Left kidney (tissue), 8 donors: ENCODE measurements at places on chromosomes 13 and 19. TPM values are rescaled to one million over a fixed set of nuclear protein-coding genes. Genes with fewer than 3 reads are reported as not detected.
A peak's percentile ranks its signal among the peaks of the same experiment; 100 is the strongest.

- no peak for DNase-seq
These were observed 24.6 kb upstream of the ZNF846 start for GRCh38 chr19:9793071-9793591.

The GAPDHS gene
- polyA plus RNA-seq = not detected

DNA sequence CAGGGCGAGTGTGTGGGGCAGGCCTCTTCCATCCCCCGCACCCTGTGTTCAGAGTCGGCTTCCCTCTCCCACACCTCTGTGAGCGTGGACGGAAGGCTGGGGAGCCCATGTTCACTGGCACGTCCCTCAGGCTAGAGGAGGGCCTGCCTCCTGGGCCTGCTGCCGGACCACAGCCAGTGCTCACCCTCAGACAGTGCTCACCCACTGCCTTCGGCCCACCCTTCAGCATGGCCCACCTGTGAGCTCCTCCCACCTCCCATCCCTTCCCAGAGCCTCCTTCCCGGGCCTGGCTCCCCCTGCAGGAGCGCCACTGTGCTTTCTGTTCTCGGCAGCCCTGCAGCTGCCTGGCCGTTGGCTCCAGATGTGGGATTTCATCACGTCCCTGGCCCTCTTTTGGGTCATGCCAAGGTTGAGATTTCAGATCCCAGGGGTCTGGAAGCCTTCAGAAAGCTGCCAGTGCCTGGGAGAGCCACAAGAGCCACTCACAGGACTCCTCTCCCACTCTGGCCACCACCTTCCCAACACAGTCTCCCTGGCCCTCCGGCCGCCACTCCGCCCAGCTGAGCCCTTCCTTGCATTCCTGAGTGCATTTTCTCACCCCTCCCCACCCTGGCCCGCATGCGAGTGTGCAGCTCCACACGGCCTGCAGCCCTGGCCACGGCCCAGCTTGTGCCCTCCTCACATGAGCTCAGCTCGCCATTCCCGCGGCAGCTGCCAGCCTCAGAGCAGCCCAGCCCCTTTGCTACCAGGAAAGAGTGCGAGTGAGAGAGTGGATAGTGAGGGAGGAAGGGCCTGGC is 25.3 kb downstream of the CAPN12 start:
- no peak for DNase-seq

The DIRAS1 gene
- polyA plus RNA-seq = 3.6 TPM

GRCh38 chr19:14434543-14435319 is 1.6 kb downstream of the PKN1 start:
- no peak for DNase-seq

The ZNF724 gene
- polyA plus RNA-seq = 8.4 TPM

DNA sequence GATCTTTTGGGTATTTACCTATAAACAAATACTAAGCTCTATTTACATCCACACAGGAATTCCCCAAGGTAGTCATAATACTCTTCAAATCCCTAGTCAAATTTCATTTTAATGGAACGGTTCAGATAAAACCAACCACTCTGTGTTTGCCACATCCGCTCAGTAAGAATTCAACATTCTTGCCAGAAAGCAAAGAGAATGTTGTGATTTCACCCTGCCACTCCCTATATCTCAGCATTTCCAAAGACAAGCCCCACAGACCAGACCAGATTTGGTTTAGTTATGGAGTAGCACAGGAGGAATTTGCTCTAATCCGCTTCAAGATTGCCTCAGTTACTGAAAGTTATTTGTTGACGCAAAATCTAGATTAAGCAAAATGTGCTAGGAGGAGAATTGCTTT is 105.6 kb upstream of the SERP2 start:
- no peak for DNase-seq

- no peak for DNase-seq
These were observed 12.9 kb downstream of the GPR12 start for GRCh38 chr13:26747706-26748105.

The GIPC3 gene
- polyA plus RNA-seq = 1.9 TPM

The CGB3 gene
- not detected for polyA plus RNA-seq

The FFAR3 gene
- polyA plus RNA-seq = 0.15 TPM

The PSG6 gene
- polyA plus RNA-seq = not detected

The TMEM190 gene
- polyA plus RNA-seq = 0.48 TPM

The CASP14 gene
- polyA plus RNA-seq = 0.05 TPM

DNA sequence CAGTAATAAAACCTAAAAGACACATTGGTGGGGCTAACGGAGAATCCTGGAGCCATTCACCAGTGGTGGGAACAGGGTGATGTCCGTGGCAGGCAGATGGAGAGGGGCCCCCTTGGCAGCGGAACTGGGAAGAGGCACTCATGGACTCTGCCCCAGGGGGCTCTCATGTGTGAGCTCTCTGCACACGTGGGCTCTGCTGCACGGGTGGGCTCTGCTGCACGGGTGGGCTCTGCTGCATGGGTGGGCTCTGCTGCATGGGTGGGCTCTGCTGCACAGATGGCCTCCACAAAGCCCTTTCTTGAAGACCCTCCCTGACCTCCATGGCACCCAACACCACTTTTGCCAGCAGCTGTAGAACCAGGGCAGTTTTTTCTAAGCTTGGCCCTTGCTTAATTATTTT is 52.3 kb downstream of the PARP4 start:
- DNase-seq = no peak

The LYPD5 gene
- polyA plus RNA-seq = 0.33 TPM

DNA sequence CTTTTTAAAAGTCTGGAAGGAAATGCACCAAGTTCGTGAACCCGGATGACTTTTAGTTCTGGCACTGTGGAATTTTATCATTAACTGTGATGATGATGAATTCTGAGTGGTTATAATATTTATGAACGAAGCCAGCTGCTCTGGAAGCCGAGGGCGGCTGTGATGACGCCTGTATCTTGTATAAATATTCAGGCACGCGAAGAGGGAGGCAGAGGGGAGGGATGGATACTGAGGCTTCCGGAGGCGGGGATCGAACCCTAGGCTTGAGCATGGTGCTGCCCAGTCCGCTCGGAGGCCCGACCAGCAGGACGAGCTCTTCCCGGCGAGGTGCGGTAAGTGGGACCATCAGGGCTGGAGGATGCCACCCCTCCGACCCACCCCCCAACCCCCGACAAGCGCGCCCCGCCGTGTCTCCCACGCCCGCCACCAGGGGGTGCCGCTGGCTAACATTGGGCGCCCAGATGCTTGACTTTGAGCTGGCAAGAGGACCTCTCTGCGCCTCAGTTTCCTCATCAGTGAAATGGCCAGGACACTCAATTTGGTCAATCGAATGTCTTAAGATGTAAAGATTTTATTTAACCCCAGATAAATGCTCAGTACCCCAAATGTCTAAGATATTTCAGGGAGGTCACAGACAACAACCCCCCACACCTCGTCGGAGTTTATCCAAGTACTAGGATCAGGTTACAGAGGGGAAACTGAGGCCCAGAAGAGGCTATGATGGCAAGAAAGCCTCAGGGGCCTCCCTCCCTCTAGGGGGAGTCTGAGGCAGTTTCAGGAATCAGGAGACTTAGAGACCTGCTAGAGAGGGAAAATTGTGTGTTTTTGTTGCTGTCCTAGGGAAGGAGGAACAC is 4.5 kb upstream of the RAB3A start:
- no peak for DNase-seq

DNA sequence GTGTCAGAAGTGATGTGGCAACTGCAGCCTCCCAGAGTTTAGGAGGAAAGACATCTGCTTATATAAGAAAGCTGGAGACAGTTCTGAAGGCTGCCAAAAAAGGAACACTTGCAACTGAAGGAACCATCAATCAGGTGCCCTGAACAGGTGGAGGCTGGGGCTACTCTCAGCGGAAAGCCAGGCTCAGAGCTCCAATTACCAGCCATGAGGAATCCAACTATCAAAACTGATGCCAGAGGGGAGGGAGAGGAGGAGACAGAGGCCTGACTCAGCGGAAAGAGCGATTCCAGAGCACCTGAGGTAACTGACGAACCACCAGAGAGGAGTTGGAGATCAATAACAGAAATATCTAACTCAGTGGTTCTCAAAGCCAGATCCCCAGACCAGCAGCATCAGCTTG is 24.3 kb downstream of the LEUTX start:
- DNase-seq = peak; percentile 35

- DNase-seq = no peak
These were observed 5.2 kb downstream of the UBXN6 start for GRCh38 chr19:4452230-4452990.

The MAST3 gene
- polyA plus RNA-seq = 6.3 TPM

The FPR2 gene
- polyA plus RNA-seq = 0.15 TPM

DNA sequence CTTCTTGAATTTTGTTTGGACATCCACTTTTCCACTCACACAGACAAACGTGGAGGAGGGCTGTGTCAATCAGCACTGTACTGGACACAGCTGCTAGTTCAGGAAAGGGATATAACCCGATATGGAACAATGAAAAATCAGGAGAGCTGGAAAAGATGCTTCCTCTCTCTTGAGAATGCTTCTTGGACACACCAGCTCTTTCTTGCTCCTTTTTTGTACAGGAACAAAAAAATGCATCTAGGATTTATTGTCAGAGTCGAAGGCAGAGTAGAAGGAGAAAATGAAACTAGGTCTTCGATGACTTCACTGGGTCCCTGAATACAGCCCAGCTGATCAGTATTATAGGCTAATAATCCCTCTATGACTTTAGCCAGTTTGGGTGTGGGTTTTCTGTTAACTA is 62.2 kb downstream of the PEG3 start:
- DNase-seq = no peak

The PEG3 gene
- 122 TPM for polyA plus RNA-seq

The GZMM gene
- polyA plus RNA-seq = 0.15 TPM

GRCh38 chr13:31267126-31267784 is 67.5 kb downstream of the B3GLCT start:
- DNase-seq = no peak

The ZNF737 gene
- polyA plus RNA-seq = 43.1 TPM

DNA sequence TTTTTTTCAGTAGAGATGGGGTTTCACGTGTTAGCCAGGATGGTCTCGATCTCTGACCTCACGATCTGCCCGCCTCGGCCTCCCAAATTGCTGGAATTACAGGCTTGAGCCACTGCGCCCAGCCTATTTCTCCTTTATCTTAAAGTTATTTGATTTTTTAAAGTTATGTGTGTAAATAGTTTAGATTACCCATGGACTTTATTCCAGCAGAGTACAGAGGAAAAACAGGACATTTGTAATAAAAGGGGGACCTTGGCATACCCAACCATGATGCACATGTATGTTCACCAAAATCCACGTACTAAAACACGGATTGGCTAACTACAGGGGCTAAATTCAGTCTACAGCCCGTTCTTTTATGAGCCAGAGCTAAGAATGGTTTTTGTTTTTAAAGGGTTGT is 13.7 kb upstream of the IZUMO2 start:
- DNase-seq = no peak

GRCh38 chr13:57858376-57858775 is 226.8 kb downstream of the PCDH17 start:
- DNase-seq = no peak

- no peak for DNase-seq
These were observed 16.1 kb upstream of the ZNF274 start for GRCh38 chr19:58166708-58167280.
